ENCODE measurements at places on chromosomes 5 and 9. TPM values are rescaled to one million over a fixed set of nuclear protein-coding genes. Genes with fewer than 3 reads are reported as not detected.

DNA sequence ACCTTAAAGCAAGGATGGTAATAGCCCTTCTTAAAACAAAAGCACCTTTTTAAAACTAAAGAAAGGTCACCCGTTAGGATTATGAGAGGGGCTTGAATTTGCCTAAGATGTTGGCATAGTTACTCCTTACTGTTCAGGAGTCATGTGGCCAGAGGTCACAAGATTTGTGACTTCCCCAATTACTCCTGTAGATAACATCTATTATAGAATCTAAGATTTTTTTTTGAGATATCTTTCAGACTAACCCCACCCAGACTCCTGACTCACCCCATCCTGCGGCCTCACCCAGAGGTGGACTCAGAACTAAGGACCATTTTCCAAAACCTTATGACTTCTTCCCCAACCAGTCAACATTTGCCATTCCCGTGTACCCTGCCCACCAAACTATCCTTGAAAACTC lies 2.4 kb downstream of the CD180 start:
- DNase-seq = no peak

- no peak for DNase-seq
Observed at GRCh38 chr9:97993000-97993399, 9.9 kb downstream of the ANP32B start.

GRCh38 chr5:119269061-119269944 lies 86.5 kb upstream of the TNFAIP8 start:
- peak; percentile 55 for DNase-seq

DNA sequence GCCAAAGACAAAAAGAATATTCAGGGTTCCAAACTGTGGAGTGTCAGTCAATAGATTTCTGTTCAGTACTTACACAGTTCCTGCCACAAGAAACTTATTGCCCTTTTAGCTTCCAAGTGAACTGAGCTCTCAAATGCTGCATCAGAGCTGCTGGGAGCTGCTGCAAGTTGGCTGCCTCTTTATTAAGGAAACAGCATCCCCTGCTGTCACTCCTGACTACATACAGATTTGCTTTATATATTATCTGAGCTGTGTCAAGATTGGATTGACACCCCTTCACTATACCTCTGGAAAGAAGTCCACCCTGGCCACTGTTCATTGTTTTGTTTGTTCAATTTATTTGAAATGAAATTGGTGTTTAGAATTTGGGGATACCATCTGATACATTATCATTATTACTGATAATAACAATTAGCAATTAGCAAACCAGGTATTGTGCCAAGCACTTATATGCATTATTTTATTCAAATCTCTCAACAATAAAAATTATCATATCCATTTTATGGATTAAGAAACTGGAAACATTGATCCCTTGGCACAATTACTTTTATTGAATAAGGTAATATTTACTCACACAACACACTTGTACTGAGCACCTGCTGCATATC lies 16.4 kb upstream of the C5orf58 start:
- peak; percentile 87 for DNase-seq

GRCh38 chr5:156000115-156000514 lies 326.8 kb upstream of the SGCD start:
- no peak for DNase-seq

DNA sequence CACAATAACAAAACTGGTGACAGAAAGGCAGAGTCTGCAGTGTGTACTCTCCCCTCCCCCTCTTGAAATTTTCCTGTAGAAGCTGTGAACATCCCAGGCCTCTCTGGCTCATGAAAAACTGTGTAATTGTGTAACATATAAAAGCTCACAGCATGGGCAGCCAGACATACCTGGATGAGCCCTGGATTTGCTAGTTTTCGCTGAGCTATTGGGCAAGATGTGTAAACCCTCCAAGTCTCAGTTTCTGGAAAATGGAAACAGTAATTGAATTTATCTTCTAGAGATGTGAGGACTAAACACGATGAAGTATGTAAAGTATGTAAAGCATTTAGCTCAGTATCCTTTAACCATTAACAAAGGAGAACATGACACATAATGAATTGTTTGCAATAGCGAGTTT lies 143.2 kb upstream of the ANKH start:
- DNase-seq = no peak

- DNase-seq = no peak
Observed at GRCh38 chr9:121271368-121272341, 3.7 kb downstream of the GSN start.

DNA sequence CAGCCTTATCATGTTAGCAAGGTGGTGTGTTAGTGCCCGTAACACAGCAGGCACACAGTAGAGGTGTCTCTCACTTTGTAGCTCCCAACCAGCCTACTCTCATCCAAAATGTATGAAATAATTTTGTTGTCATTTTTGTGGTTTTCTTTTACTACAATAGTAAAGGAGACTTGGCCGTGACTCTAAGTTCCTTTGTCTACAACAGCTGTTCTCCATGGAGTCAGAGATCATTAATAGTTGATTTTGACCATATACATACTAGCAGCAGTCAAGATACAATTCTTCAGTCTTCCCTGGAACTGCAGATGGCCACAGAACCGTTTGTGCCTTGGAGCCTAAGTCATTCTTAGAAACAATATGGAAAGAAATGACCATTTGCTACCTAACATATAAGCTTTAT lies 567.1 kb downstream of the TLR4 start:
- DNase-seq = no peak

GRCh38 chr5:145979270-145980223 lies 43.2 kb downstream of the SH3RF2 start:
- no peak for DNase-seq

- DNase-seq = no peak
Observed at GRCh38 chr9:98310752-98311392, 55.4 kb upstream of the TBC1D2 start.

- peak; percentile 80 for DNase-seq
Observed at GRCh38 chr5:59174248-59174844, 591.5 kb downstream of the RAB3C start.

DNA sequence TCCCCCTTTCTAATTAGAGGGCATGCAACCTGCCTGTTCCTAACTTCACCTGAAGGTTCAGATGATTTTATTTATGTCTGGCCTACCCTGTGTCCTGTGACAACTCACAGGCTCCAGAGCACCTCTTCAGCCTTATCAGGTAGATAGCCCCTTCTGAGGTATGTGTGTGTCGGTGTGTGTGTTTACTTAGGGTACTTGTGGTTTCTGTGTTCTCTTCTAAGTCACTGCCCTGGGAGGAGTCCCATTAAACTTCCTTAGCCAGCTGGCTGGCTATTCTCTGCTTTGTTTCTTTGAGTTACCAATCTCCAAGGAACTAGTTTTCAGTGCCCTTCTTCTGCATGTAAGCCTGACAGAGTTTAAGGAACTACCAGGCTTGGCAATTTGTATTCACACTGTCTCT lies 74.9 kb downstream of the UNC13B start:
- no peak for DNase-seq

- DNase-seq = no peak
Observed at GRCh38 chr9:122546196-122546595, 6.7 kb upstream of the OR1N2 start.

GRCh38 chr5:120730214-120730613 lies 266.1 kb downstream of the PRR16 start:
- DNase-seq = no peak

DNA sequence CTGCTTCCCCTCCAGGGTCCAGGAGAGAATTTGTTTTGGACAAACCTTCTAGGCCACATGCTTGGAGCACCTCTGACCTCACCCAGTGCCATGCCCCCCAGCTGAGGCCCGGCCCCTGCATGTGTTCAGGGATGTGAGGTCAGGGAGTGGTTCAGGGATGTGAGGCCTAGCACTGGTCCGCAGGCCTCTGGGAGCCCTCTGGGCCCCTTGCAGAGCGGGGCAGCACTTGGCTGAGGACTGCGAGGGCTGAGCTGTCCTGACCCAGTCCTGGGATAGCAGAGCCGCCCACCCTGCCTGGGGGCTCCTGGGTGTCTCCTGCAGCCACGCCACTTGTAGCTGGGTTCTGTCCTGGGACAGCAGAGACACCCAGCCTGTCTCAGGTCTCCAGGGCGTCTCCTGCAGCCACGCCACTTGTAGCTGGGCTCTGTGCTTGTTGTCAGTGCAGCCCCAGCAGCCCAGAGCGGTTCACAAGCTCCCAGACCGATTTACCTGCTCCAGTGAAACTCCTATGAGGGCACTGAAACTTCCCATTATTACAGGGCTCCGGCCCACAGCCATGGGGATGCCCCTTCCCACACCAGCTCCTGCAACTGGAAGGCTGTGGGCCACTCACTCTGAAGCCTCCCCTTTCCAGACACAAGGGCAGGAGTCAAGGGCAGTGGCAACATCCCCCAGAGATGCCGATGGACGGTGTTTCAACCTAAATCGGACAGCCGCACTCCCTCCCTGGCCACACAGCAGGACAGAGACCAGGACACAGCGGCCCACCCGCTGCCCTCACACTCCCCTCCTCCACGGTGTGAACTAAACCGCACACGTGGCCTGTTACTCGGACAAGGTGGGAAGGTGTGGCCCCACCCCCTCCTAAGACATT lies 5.4 kb upstream of the CEP72 start:
- no peak for DNase-seq

DNA sequence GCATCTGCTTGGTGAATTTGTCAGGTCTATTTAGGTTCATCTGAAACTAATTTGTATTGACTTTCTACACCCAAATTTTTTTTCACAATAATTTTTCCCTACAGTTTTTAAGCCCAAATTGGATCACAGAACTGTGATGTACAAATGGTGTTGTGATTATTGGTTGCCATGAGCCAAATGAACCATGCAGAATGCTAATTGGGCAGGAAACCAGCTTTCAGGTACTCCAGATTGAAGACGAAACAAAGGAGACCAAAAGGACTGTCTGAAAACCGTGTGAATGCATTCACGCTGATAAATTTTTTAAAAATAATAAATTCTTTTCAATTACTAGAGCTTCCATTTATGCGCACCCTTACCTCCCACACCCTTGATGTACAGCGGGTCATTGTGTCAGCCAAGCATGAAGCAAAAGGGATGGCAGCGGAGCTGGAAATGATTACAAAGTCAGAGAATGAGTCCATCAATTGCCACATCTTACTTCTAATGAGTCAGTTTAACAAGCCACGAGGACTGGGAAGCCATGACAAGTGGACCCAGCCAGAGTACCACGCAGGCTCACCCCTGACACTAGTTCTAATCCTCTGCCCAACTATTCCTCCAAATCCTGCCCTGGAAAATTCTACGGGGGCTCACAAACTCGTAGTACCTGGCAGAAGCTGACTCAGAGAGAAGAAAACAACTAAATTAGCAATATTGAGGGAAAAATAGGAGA lies 66.5 kb downstream of the SEMA6A start:
- no peak for DNase-seq

DNA sequence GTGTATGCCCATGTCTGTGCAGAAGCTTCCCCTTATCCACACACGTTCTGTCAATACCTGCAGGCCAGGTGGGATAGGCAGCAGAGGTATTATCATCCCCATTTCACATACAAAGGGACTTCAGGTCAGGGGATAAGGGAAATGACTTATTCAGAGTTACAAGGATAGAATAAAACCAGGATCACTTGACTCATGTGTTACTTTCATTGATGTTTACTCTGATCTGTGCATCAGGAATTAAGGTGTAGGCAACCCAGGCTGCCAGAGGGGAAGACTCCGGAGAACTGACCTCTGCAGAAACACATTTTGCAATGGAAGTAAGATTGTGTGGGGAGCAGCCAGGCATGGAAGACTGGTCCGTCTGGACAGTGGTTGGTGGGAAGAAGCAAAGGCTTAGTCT lies 74.2 kb upstream of the FSTL4 start:
- no peak for DNase-seq

- no peak for DNase-seq
Observed at GRCh38 chr9:91043056-91043810, 241.6 kb downstream of the SYK start.

- DNase-seq = peak; percentile 45
Observed at GRCh38 chr9:104993291-104993963, 65.5 kb upstream of the ABCA1 start.

GRCh38 chr5:147902609-147903115 lies 3.7 kb downstream of the C5orf46 start:
- DNase-seq = no peak

- no peak for DNase-seq
Observed at GRCh38 chr5:171715551-171715950, 70.1 kb upstream of the SMIM23 start.

- DNase-seq = no peak
Observed at GRCh38 chr5:84487963-84488362, 103.3 kb upstream of the EDIL3 start.

RNF224 gene
- total RNA-seq = not detected

IL3 gene
- total RNA-seq = not detected

GRXCR2 gene
- not detected for total RNA-seq

SPINK4 gene
- total RNA-seq = not detected

C9orf43 gene
- total RNA-seq = 0.23 TPM

PHF24 gene
- total RNA-seq = not detected

MCIDAS gene
- not detected for total RNA-seq

POLR3G gene
- 4.9 TPM for total RNA-seq

RGMB gene
- total RNA-seq = 16.2 TPM

SPATA31A3 gene
- total RNA-seq = not detected

MEGF9 gene
- total RNA-seq = 9.7 TPM

SLC4A9 gene
- not detected for total RNA-seq

CMBL gene
- 6.3 TPM for total RNA-seq

PCDHGB5 gene
- total RNA-seq = 16.7 TPM

IFNA13 gene
- total RNA-seq = not detected

F2RL2 gene
- total RNA-seq = 0.14 TPM

IL5 gene
- total RNA-seq = not detected

SLC45A2 gene
- total RNA-seq = 0.09 TPM

BAAT gene
- not detected for total RNA-seq

All from dermis blood vessel endothelial cell (primary cell).